Activated CD4-positive, alpha-beta T cell treated with anti-CD3 and anti-CD28 coated beads, Interleukin-2, Interleukin-4, amounts not matched to agents 100 ng/mL and 50 ng/mL, durations not matched to agents 16 hours and 8 hours (primary cell): ENCODE measurements at places on chromosomes 11 and 22.

- DNase-seq: no peak
Measured at GRCh38 chr11:69062169-69062855, 13.6 kb downstream of the TPCN2 start.

GRCh38 chr22:49368221-49368975 lies 459.3 kb downstream of the BRD1 start:
- DNase-seq: no peak

GRCh38 chr22:37412495-37413250 lies 14.6 kb downstream of the ELFN2 start:
- DNase-seq: no peak

DNA sequence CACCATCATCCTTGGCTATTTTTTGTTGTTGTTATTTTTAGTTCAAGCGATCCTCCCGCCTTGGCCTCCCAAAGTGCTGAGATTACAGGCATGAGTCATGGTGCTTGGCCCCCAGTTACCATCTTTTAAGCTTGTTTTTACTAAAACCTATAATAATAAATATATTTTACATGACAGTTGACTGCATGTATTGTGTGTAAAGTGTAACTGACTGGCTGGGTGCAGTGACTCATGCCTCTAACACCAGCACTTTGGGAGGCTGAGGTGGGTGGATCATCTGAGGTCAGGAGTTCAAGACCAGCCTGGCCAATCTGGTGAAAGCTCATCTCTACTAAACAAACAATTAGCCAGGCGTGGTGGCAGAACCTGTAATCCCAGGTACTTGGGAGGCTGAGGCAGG lies 386.2 kb downstream of the TENM4 start:
- no peak for DNase-seq

DNA sequence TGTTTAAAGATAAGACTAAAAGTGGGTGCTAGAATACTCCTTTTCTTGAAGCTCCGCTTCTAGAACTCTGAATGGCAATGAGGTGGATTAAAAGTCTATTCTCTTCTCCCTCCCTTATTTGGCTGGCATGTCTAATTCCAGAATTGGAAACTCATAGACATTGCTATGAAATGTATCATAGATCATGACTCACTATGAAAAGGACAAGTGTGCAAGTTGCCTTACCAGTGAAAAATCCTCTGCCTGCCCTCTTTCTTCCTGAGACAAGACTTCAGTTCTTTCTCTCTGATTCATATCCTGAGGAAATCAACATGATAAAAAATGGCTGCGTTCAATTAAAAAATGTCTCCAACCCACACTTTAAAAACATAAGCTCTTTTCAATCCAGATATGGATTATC lies 73.2 kb upstream of the BLID start:
- no peak for DNase-seq

DNA sequence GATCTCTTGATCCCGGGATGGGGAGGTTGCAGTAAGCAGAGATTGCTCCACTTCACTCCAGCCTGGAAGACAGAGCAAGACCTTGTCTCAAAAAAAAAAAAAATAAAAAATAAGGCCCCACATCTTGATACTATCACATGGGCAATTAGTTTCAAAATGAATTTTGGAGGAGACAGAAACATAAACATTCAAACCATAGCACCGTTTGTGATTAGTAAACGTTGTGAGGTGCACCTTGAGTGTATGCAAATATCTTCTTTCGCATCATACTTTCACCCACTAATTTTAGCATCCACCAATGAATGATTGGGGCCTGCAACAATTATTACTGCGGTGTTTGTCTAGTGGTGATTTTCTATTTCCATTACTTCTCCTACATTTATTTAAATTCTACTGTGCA lies 11.0 kb upstream of the SPDYC start:
- DNase-seq: no peak

DNA sequence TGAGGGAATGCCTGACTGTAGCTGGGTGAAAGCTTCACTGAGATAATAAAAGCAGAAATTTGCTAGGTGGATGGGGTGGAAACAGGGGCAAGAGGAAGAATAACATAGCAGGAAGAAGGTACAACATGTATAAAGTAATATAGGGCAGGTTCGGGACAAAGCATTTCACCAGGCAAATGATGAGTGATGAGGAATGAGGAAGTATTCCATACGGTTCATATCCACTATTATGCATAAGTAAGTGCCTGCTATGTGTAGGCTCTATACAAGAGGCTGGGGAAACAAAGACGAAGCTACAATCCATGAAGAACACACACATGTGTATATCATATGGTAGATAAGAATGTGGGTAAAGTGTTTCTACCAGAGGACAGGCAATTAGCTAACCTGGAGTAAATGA lies 7.9 kb downstream of the NDUFC2 start:
- DNase-seq: no peak

DNA sequence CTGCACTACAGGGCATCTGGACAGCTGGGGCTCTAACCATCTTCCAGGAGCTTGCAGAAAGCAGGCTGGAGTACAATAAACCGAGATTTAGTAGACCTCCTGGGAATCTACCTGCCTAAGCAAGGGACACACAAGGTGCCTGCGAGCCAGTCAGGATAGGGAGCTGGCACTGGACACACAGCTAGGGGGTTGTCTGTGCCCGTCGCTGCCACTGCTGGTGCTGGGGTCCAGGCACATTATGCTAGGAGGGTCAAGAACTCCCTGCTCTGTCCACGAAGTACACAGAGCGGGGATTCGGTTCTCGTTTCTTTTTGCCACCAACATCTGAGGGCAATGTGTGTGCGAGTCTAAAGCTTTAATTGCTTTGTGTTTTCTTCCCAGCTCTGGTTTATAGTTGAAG lies 4.2 kb downstream of the RIC8A start:
- DNase-seq: no peak

GRCh38 chr22:29427176-29427760 lies 11.1 kb upstream of the RFPL1 start:
- DNase-seq: no peak

GRCh38 chr22:31490496-31490925 lies 869 bp upstream of the EIF4ENIF1 start:
- peak; percentile 64 for DNase-seq

DNA sequence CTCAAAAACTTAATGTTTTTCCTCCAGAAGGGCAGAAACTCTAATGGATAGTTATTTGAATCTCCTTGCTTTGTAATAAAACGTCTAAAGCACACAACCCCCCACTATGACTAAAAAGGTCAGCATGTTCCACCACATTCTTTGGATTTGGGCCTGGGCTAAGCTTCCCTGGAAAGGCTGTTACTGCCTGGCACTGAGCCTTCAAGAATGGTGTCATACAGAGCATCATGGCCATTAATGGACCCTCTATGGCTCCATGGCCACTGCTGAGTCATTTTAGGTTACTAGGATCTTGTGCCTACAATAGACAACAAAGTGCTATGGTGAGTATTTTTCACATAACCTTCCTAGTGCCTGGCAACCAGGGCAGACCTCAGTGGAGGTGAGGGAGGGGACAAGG lies 242.6 kb upstream of the FAT3 start:
- no peak for DNase-seq

DNA sequence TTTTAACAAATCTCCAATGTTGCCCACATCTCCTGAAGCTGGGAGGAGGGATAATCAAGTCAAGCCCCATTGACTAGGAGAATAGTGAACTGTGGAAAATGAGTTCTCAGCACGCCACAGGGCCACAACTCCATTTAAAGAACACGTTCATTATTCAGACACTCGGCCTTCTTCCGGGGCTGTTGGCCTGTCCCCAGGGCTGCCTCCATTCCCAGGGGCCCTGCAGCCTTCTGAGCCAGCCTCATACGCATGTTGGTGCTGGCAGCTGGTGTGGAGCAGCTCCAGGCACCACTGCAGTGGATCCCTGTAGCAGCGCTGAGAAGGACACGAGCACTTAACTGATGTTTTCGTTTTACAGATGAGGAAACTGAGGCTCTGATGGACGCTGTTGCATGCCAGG lies 87.5 kb upstream of the RCN1 start:
- no peak for DNase-seq

GRCh38 chr22:38981005-38981991 lies 849 bp upstream of the APOBEC3B start:
- no peak for DNase-seq

DNA sequence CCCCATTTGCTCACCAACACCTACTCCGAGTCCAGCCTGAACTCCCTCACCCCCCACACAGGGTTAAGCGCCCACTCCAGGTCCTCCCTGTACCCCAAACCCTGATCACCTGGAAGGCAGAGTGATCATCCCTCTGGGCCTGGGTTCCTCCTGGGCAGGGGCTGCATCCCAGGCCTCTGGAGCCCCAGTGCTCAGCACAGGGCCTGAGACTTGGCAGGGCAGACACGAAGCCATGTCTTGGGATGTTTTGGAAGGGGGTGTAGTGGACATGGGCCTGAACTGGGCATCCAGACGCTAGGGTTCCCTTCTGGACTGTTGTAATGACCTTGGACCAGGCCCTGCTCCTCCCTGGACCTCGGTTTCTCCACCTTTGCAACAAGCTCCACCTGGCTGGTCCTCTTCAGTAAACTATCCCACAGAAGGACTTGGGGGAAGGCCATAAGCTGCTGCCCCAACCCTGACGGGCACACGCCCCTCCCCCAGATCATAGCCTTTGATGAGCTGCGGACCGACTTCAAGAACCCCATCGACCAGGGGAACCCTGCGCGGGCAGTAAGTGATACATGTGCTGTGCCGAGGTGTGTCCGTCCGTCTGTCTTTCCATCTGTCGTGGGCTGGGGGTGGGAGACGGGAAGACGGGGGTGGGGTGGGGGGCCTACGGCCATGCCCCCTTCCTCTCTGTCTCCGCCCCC lies 3.9 kb downstream of the CNIH2 start:
- DNase-seq: no peak

- no peak for DNase-seq
Measured at GRCh38 chr22:20143883-20144665, 6.8 kb downstream of the CCDC188 start.

GRCh38 chr11:46363031-46363407 lies 15.8 kb downstream of the DGKZ start:
- DNase-seq: no peak

DNA sequence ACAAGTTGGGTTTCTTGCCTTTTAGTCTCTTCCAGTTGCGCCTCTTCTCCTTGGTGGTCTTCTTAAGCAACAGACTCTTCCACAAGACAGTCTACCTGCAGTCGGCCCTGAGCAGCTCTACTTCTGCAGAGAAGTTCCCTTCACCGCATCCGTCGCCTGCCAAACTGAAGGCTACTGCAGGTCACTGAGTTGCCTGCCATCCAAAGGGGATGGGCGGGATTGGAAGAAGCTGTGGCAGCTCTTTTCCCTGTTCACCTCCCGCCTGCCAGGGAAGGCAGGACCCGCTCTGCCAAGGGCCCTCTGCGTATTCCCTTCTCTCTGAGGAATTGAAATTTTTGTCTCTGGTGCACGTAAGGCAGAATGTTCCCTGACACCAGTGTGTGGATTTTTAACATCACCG lies 9.2 kb upstream of the STT3A start:
- no peak for DNase-seq

GRCh38 chr22:27642104-27642800 lies 159.3 kb downstream of the MN1 start:
- DNase-seq: no peak

GRCh38 chr11:18578975-18579598 lies 9.4 kb downstream of the UEVLD start:
- DNase-seq: peak; percentile 62

- DNase-seq: peak; percentile 65
Measured at GRCh38 chr11:111376181-111376871, 2.7 kb downstream of the POU2AF1 start.

DNA sequence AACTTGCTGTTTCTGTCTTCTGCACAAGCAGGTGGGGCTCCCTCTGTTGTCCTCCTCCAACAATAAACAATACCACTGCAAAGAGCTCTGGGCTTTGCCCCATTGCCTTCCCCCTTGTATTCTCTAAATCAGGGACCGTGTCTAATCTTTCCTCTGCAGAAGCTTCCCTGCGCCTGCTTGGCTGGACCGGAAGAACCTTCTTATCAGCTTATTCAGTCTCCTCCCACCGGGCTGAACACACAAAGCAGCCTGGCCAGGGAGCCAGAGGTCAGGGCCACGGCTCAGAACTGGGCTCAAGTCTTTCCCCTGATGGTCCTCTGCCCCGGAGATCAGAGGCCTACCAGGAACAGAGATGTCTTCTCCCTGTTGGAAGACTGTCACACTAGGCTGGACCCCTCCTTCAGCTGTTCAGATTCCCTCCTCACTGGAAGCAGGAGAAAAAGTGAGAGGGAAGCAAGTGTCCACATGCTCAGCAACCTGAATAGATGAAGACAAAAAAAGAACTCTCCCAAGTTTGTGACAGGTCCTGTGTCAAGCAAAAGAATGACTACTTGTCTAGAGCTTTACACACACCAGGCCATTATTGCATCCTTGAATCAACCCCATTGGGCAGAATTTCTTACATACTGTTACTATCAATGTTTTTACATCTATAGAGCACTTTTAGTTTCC lies 63.7 kb downstream of the RAB30 start:
- DNase-seq: peak; percentile 11

DNA sequence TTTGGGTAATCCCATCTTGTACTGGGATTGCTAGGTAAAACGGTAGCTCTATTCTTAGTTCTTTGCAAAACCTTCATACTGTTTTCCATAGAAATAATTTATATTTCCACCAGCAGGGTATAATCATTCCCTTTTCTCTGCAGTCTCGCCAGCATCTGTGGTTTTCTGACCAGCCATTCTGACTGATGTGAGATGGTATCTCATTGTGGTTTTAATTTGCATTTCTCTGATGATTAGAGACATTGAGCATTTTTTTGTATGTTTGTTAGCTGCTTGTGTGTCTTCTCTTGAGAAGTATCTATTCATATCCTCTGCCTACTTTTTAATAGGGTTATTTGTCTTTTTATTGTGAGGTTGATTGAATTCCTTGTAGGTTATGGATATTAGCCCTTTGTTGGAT lies 220.9 kb downstream of the PGR start:
- no peak for DNase-seq

DNA sequence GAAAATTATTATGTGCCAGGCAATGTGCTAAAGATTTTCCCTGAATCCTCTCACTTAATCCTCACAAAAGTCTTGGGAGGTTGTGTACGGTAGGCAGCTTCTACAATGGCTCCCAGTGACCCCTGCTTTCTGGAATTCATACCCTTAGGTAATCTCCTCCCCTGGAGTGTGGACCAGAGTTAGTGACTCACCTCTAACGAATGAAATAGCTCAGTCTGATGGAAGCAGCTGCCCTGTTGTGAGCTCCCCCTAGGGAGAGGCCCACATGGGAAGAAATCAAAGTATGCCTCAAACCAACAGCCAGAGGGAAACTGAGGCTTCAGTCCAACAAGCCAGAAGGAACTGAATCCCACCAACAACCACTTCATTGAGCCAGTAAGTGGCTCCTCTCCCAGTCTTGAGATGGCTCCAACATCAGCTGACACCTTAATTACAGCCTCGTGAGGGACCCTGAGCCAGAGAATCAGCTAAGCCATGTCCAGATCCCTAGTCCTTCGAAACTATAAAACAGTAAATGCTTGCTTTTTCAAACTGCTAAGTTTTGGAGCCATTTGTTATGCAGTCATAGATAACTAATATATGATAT lies 98.9 kb upstream of the ISX start:
- DNase-seq: no peak
